Airway epithelial cell (primary cell): ENCODE measurements at places on chromosomes 1 and 21. TPM values are rescaled to one million over a fixed set of nuclear protein-coding genes. Genes with fewer than 3 reads are reported as not detected.

Gene HUNK
- total RNA-seq: 0.07 TPM in 1 of 2 replicates, not detected in the other

Gene LAPTM5
- total RNA-seq: 0.37 and 1.1 TPM in 2 replicates

Gene ITGB2
- 0.42 TPM in 1 of 2 replicates, not detected in the other for total RNA-seq

Gene SLC16A1
- total RNA-seq: 109 and 127 TPM in 2 replicates

Gene RXRG
- total RNA-seq: not detected in 2 replicates

Gene FLG2
- total RNA-seq: under 0.01 and 0.05 TPM in 2 replicates

Gene SYDE2
- 3.8 and 4.2 TPM in 2 replicates for total RNA-seq

Gene TMEM63A
- 6.5 and 8.7 TPM in 2 replicates for total RNA-seq

Gene GJA4
- total RNA-seq: not detected in 2 replicates

Gene TMCC2
- 4.3 and 4.7 TPM in 2 replicates for total RNA-seq

Gene GLIS1
- total RNA-seq: 0.33 and 0.49 TPM in 2 replicates

Gene ARHGAP29
- total RNA-seq: 13.6 and 16.2 TPM in 2 replicates

Gene RHEX
- total RNA-seq: not detected in 2 replicates

Gene ASPM
- 15.9 and 21.7 TPM in 2 replicates for total RNA-seq

Gene NVL
- 9.6 and 15.4 TPM in 2 replicates for total RNA-seq

Gene RGS4
- 0.42 TPM in 1 of 2 replicates, not detected in the other for total RNA-seq

Gene DIRAS3
- 0.46 and 0.63 TPM in 2 replicates for total RNA-seq

Gene ZBTB7B
- 67.2 and 89.0 TPM in 2 replicates for total RNA-seq

Gene REN
- total RNA-seq: not detected in 2 replicates

Gene TMEM52
- 3.4 and 8.2 TPM in 2 replicates for total RNA-seq

Gene S100A16
- 1,881 and 1,940 TPM in 2 replicates for total RNA-seq

Gene PTPN22
- total RNA-seq: 0.49 and 1.1 TPM in 2 replicates

Gene S100A4
- 45.3 and 57.0 TPM in 2 replicates for total RNA-seq

Gene CCDC30
- total RNA-seq: 0.09 and 0.21 TPM in 2 replicates

Gene DISC1
- total RNA-seq: 0.99 and 2.8 TPM in 2 replicates

Gene OR2T33
- total RNA-seq: not detected in 2 replicates

Gene EVA1B
- 32.0 and 36.7 TPM in 2 replicates for total RNA-seq

Gene SLC25A34
- total RNA-seq: 0.05 and 0.14 TPM in 2 replicates

Gene DEPDC1
- total RNA-seq: 12.5 and 15.9 TPM in 2 replicates

Gene RHD
- total RNA-seq: not detected in 2 replicates

Gene FRRS1
- total RNA-seq: 13.4 and 17.6 TPM in 2 replicates

Gene DCST1
- total RNA-seq: not detected in 2 replicates

Gene PMF1
- total RNA-seq: 84.6 and 87.2 TPM in 2 replicates

Gene GJB4
- 11.8 and 18.1 TPM in 2 replicates for total RNA-seq
